ENCODE measurements at places on chromosomes 7 and 10. TPM values are rescaled to one million over a fixed set of nuclear protein-coding genes. Genes with fewer than 3 reads are reported as not detected.

DNA sequence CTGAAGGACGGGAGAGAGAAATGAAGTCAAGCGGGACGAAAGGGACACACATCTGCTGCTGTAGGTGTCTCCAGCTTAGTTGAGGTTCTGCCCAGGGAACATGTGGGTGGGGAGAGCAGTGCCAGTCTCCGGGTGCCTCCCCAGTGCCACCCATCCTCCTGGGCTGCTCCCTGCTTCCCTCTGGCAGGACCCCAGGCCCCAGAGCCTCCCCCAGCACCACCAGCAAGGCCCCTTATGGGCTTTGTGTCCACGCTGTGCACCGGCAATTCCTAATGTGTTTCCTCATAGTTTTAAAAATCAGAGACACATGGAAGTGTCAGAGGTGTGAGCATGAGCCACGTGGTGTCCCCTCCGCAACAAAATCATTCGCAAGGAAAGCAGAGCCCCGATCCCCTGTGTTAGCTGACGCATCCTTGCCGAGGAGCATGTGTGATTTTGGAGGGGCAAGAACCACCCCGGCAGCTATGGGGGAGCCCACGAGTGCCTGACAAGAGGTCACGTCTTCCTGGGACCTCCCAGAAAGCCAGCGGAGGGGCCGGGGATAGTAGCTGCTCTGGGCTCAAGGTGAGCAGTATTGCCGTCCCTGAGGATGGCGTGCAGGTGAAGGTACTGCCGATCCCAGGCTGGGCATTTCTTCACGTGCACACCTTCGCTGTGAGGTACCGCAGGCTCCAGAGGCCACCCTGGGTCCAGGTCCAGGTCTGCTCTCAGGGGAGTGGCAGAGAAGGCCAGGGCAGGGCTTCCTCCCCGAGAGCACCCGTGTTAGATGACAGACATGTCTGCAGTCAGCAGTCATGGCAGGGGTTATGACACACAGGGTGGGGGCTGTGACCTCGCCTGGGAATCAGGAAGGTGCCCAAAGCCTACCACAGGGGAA, 448.2 kb upstream of the FOXK1 start:
- DNase-seq, result no peak

The AKR1C1 gene
- 8.4 TPM for polyA plus RNA-seq

DNA sequence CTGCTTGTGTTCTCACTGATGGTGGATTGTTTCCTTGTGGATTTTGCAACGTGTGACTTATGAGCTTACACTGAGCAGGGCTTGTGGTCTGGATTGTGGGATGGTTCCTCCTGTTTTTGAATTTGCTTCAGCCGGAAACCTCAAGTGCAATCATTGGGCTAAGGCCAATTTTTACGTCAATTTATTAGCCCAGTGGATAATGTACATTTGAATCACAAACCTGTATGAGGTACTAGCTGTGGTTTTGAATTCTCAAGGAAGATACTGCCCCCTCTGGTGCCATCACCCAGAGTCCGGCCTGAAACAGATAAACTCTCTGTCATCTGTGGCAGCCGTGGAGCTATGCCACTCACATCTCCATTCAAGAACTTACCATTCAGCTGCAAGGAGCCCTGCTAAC, 7.3 kb upstream of the ZNF777 start:
- no peak for DNase-seq

DNA sequence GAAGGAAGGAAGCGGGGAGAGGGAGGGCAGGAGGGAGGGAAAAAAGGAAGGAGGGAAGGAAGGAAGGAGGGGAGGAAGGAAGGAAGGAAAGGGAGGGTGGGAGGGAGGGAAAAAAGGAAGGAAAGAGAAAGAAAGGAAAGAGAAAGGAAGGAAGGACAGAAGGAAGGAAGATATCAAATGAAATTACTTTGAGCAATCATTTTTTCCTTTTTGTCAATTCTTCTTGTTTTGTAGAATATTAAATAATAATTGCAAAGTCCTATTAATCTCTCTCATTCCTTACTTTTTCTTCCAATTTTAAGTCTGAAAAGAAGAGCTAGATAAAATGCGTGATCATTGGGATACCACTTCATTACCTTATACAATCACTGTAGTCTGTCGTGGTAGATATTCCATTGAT, 117.5 kb downstream of the PLXDC2 start:
- no peak for DNase-seq

The OR13A1 gene
- not detected for polyA plus RNA-seq

DNA sequence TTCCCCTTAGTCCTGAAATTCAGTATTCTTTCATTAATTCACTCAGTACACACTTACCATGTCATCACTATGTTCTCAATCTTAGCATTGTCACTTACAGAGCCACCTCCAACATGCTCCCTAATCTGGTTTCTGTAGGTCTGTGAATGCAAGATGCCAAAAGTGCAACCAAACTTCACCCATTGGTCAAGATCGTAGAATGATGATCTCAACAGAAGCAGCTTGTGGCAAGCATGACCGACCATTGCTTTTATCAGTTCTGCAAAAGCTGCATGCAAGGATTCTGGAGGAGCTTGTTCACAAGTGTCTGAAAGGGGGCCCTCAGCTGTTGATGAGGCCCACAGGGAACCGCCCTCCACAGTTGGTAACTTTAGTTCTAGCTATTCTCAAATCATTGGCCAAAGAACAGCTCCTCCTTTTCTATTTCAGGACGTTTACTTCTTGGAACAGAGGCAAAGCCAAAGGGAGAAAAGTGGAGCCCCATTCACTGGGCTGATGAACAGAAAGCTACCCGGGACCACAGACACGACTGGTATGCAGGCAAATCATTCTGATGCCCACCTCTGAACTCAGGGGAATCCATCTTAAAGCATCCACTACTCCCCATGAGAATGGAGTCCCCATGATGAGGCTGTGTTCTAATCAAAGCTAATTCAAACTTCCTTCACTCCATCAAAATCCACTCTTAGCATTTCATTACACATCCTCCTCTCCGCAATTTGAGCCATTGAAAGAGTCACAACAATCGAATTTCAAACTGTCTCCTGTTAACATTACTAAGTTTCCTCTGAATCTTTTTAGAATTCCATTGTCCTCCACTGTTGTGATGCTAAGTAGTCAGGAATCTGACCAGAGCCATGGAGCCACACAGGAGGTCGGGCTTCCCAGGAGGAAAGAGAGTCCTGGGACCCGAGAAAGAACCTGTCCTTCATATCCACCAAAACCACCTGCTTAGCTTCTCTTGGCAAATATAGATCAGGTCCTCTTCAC, 13.9 kb downstream of the GRB10 start:
- DNase-seq, result no peak

The CALML5 gene
- polyA plus RNA-seq, result 0.99 TPM

- no peak for DNase-seq
These were observed 138.5 kb downstream of the SEMA3A start for GRCh38 chr7:84055904-84056605.

DNA sequence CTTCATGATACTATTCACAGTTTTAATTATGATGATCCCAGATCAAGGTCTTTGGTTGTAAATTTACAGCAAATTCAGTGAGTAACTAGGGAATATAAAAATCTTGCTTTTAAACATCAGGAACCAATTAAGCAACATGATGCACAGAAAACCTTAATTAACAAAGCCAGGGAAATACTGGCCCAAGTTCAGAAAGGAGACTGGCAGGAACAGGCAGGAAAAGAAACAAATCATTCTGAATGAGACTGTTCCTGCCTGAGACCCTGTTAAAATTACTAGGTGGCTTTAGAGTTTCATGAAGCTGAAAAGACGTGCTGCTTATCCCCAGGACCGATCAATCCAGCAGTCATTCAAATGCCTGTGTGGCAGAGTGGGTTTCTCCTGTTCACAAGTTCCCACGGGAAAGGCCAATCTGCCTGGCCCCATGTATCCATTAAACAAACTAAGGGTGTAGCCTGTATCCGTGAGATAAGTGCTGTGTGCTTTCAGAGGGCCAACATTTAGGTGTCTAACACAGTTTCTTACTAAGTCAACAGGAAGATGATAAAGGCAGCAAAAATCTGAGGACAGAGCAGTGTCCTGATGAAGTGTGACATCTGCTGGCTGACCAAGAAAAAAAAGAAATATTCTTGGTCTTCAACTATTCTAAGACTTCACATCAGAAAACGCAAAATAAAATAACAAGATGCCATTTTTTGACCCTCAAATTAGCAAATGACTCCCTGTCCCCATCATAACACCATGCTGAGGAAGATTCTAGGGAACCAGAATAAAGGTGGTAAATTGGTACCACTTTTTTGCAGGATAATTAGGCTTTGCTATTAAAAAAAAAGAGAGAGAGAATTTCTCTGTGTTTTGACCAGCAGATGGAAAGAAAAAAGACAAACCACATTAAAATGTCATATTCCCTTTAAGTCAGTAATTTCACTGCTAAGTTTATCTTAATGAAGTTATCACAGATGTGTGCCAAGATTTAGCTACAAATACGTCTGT, 34.2 kb downstream of the PUS7 start:
- peak; percentile 23 for DNase-seq

DNA sequence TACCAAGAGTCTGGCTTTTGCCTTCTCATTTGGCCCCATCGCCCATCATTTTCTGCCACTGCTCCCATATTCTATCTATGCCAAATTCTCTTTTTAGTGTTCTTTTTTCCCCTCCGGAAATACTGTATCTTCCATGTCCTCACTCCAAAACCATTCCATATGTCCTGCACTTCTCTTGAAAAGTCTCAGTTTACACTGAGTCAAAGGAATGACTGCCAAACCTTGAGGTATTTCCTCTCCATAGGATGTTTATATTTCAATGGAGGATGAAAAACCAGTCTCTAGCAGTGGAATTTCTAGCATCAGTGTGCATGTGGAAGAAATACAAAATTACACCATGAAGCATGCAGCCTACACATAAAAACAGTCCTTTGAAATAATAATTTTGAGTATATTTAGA, 121.4 kb upstream of the PHYHIPL start:
- DNase-seq, result no peak

The PLXNA4 gene
- polyA plus RNA-seq, result 2.6 TPM

The IGF2BP3 gene
- 27.5 TPM for polyA plus RNA-seq

DNA sequence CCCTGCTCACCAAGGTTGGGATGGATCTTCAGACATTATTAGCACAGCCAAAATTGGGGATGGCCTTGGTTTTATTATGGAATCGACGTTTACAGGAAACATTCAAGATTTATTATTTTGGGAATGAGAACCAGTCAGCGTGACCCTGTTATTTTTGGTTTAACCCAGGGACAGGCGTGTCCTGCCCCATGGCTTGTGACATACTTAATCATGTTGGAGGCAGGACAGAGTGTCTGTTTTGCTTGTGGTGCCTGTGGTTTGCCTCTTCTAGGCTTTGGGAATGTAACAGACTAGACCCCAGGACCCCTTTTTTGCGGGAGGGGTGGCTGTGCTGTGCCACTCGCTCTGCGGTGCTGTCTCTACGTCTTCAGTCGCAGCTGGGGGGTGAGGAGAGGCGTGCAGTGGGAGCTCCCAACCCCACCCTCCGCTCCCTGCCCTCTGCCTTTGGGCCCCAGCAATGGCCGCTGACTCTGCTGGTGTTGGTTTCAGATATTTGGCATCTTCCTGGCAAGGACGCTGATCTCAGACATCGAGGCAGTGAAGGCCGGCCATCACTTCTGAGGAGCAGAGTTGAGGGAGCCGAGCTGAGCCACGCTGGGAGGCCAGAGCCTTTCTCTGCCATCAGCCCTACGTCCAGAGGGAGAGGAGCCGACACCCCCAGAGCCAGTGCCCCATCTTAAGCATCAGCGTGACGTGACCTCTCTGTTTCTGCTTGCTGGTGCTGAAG, 20.1 kb upstream of the SH2D4B start:
- no peak for DNase-seq

DNA sequence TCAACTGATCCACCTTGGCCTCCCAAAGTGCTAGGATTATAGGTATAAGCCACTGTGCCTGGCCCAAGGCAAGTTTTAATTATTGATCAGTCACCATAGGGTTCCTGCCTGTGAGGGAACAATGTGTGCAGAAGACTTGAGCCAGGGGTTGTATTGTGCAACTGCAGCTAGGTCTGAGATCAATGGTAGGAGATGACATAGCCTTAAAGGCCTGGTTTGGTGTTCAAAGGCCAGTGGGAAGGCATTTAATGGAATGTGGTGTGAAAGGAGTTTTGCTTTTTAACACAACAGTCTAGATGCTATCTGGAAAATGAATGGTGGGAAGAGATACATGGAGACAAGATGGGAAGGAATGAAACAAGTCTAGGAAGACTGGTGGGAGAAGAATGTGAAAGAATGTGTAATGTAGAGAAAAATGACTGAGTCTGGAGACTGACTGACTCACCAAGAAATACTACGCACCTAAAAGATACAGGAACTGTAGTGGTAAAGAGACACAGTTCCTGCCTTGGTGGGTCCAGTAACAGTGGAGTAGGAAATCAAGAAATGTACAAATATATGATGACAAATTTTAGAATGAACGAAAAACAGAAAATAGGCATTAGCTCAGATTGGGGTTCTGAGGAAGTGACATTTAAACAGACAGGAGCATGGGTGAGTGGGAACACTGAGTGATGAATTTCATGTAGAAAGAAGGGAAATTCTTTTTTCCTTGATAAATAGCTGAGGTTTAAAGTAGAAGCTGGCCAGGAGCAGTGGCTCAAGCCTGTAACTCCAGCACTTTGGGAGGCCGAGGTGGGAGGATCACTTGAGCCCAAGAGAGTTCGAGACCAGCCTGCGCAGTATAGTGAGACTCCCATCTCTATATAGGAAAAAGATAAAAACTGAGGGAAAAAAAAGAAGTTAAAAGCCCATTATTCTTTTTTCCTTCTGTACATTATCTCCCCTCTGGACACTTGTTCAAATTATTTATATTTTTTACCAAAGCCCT, 9.4 kb downstream of the HNRNPF start:
- DNase-seq, result no peak

- no peak for DNase-seq
These were observed 110.4 kb downstream of the RBM20 start for GRCh38 chr10:110754375-110755105.

DNA sequence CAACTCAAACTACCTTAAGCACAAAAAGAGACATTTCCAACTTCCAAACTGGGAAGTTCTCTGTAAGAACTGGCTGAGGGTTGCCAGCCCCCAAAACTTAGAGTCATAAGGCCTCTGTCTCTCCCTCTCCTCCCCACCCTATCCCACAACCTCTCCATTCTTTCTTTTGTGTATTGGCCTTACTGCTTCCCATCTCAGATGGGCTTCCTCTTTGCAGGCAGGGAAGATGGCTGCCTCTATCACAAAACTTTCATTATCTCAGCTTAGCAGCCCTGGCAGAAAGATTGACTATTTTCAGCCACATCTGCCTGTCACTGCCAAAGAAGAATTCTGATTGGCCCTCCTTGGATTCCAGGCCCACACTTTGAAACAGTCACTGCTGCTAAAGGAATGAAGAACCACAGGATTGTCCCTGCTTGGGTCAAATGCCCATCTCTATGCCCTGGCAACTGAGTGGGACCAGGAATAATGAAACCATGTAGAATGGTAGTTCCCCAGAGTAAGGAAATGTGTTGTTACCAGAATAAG, 58.0 kb upstream of the PRKAR2B start:
- DNase-seq, result no peak

Data from hindlimb muscle (tissue), 1 donor.